CD4-positive, alpha-beta T cell (primary cell): ENCODE measurements at places on chromosomes 6 and 20. TPM values are rescaled to one million over a fixed set of nuclear protein-coding genes. Genes with fewer than 3 reads are reported as not detected.

The ZFP64 gene
- 2.5 TPM for total RNA-seq

The SUMO4 gene
- 8.7 TPM for total RNA-seq

GRCh38 chr6:110563711-110564110, 87.3 kb upstream of the SLC22A16 start:
- DNase-seq: no peak

GRCh38 chr20:52612046-52612632, 360.0 kb upstream of the TSHZ2 start:
- DNase-seq: no peak

The SLC35F1 gene
- total RNA-seq: not detected

The NRSN1 gene
- total RNA-seq: not detected

The EEF1E1 gene
- total RNA-seq: 14.7 TPM

DNA sequence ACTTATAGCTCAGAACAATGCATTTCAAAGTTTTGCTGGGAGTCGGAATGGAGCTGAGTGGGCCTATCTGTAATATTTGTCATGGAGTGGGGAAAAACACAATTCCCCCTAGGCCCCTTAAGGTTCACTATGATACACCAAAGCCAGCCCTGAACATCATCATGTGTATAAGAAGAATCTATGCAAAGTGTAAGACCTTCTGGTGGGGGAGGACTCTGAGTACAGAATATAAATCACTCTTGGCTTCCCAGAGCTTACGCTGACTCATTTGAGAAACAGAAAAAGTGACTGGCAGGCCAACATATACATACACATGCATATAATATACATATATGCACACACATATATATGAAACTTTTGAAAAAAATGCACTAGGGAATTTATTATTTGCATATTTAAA, 54.1 kb upstream of the UBR2 start:
- no peak for DNase-seq

- DNase-seq: no peak
Observed at GRCh38 chr6:40762981-40763380, 175.8 kb upstream of the LRFN2 start.

DNA sequence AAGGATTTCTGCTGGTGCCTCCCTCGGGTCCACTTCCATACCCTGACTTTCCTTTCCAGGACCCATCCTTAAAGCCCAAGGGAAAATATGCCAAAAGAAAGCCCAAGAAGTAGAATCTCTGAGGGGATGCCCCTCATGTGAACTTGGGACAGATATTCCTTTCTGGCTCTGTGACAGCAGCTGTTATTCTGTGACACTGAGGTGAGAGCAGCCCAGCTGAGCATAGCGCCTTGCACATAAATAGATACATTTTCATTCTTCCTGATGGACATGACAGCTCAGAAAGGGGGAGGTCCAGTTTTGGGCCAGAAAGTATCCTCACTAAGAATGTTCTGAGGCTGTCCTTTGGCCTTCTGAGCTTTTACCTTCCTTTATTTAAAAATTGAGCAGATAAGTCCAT, 353.2 kb downstream of the SAMD5 start:
- no peak for DNase-seq

- DNase-seq: no peak
Observed at GRCh38 chr6:44020664-44021425, 106.4 kb downstream of the MRPL14 start.

GRCh38 chr6:170345662-170346061, 39.1 kb downstream of the FAM120B start:
- no peak for DNase-seq

DNA sequence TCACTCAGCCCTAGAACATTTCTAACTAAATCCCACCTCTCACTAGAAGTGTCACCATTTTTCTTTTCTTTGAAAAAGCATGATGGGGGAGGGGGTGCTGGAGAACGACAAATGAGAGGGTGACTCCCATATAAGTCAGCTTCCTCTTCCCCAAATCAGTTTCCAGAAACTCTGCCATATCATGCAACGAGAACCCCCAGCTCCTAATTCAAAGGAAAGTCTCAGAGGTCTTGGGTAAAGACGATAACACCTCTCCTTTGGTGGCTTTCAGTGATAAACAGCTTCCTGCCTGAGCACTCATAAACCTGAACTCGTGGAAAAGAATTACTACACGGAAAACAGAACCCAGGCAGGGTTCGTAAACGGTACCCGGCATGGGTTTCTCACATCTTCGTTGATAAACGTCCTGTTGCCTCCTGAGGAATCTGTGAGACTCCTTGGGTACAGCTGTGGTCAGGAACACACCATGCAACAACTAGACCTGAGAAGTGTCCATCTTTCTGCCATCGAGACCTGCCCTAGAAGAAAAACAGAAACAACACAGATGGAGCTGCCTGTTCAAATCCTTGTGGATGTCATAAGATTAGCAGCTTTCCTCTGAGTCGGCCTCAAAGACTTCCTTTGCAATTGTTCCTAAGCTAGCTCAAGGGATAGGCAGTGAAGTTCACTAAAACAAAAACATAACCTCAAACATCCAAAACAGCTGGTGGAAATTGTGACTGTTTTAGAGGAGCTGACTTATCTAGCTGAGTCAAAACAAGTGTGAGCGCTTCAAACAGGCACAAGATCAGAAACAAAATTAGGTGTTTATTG, 185.8 kb upstream of the PRDM1 start:
- no peak for DNase-seq

The BMP5 gene
- total RNA-seq: not detected

DNA sequence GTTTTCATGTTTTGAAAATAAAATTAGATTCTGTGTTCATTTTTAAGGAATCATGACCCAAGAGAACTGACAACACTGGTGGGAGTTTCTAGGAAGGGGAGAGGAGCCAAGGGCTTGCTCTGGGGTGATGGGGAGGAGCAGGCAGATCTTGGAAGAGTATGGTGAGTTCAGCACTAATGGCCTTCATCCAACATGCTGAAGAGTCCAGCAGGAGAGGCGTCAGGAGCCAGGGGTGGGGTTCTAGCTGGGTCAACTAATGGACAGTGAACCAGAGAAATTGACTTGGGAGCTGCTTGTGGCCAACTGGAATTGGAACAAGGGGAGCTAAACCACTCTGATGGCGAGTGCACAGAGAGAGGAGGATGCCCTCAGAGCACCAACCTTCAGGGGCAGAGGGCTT, 107.1 kb downstream of the MRPL14 start:
- no peak for DNase-seq

The CST4 gene
- total RNA-seq: not detected

- no peak for DNase-seq
Observed at GRCh38 chr6:137901454-137901853, 34.4 kb downstream of the TNFAIP3 start.

The SPTLC3 gene
- 0.59 TPM for total RNA-seq

DNA sequence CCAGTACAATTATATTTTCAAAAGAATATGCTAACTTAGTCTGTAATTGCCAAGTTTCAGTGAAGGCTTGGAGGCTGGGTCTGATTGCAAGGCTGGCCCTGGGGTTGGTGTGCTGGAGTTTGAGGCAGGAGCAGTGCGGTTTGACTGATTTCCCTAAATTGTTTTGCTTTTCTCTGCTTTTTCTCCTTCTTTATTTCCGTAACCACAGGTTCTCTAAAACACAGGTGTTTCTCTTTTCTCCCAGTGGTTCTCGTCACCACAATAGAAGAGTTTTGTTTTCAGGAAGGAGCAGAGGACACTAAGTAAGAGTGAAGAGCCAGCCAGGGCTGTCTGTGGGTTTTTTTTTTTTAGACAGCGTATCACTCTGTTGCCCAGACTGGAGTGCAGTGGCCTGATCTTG, 8.2 kb upstream of the SNX9 start:
- DNase-seq: no peak

DNA sequence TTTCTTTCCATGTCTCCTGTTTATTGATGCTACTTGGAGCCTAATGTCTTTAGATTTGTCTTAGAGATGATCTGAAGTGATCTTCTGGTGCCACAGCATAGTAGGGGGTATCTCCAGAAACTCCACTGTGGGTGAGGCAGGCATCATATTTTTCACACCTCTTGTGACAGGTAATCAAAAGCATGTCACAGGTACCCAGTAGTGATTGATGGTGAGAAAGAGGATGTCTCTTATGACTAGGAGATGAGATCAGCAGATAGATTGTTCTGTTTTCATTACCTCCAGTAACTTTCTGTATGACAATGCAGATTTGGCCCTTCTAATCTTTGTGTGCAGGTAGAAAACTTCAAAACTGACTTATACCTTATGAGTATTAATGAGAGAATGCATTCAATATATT, 13.5 kb downstream of the NCOA7 start:
- no peak for DNase-seq

- DNase-seq: no peak
Observed at GRCh38 chr20:50595988-50596693, 86.0 kb downstream of the PTPN1 start.

The HAO1 gene
- total RNA-seq: not detected

DNA sequence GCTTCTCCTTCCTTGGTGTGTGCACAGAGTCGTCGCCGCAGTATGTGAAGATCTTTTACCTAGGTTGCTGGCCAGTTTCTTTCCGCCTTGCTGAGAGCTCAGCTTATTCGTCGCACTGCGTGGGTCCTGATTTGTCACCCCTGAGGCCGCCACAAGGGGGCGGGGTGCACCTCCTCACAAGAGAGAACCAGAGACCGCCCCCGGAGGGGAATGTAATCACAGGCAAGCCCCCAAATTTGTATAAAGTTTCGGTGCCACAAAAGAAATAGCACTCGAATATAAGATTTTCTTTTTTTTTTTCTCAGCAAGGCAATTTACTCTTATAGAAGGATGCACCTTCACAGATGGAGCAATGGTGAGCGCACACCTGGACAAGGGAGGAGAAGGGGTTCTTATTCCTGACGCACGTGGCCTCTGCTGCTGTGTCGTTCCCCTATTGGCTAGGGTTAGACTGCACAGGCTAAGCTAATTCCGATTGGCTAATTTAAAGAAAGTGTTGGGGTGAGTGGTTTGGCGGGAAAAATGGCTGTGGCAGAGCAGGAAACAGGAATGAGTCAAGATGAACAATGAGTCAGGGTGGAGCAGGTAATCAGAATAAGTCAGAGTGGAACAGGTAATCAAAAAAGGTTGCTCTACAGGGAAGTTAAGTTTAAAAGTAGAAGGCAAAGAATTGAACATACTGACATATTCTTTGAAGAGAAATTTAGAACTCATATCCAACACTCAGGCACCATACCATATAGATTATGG, 19.5 kb downstream of the NCOA3 start:
- DNase-seq: no peak

GRCh38 chr6:81722506-81723223, 29.8 kb downstream of the TENT5A start:
- DNase-seq: no peak

The BPIFB1 gene
- not detected for total RNA-seq

The MYL9 gene
- not detected for total RNA-seq

DNA sequence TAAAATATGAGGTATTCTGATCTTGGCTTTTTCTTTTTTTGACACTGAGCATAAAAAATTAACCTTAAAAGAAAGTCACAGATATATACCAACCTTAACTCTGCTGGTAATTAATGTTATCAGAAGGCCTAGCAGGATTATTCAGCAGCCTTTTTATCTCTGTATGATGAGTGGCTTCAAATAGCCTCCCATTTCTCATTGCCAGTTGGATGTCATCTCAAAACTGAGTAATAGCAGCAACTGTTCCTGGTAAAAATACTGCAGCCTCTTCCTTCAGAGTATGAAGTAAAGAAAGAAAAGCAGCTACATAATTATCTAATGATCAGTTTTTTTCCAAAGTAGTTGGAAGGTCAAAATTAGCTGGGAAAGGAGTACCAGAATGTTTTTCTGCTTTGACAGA, 24.9 kb upstream of the HDGFL1 start:
- no peak for DNase-seq

DNA sequence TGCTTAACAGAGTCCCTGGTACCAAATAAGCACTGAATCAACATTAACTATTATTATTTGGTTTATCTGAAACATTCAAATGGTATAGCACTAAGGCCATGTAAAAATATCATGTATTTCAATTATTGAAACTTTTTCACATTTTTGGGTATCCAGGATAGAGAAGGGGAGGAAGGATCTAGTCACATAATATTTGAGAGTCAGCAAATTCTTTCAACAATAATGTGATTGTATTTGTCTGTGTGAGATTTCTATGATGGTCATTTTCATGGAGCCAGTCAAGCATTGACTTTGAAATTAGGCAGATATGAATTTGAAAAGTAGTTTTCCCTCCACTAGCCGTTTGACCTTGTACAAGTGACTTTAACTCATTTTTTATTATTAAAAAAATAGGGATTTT, 67.9 kb downstream of the LAMA2 start:
- no peak for DNase-seq

GRCh38 chr20:33694639-33695012, 8.4 kb upstream of the E2F1 start:
- DNase-seq: no peak

DNA sequence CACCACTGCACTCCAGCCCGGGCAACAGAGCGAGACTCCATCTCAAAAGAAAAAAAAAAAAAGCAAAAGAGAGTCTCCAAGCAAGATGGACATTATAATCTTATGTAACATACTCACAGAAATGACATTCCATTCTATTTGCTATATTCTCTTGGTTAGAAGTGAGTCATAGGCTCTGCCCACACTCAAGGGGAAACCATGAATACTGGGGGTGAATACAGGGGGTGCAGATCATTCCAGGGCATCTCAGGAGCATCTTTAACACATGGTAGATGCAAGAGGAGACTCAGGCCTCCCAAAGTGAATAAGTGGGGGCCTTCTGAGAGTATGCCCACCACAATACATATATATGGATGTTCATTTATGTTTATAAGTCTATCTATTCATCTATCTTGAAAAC, 18.3 kb upstream of the RANBP9 start:
- no peak for DNase-seq
